ENCODE measurements at places on chromosomes 2 and 18.

DNA sequence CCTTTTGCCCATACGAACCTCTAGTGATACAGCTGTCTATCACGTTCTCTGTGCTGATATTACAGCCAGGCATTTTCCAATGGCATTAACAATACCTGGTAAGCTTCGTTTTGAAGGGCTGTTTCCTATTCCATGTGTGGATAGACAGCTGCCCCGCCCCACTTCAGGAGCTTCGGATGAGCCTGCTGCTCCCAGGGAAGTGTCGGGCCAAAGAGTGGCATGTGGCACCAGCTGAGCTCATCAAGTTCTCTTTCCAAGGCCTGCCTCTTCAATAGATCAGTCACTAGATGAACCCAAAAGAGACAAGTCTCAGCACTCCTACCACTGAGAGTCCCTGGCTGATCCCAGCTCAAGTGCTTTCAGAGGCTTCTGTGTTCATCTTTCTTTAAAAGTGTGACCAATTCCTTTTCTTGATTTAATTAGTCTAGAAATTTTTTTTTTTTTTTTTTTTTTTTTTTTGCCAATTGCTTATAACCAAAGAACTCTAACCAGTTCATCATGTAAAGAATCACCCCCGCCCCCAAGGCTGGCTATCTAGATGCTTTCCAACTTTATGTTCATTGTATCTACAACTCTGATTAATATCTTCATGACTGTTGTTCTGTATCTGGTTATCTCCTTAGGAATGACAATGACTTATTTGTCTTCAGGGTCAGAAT, 46.6 kb downstream of the HDAC4 start:
- no peak for DNase-seq

GRCh38 chr18:53093636-53094035, 753.6 kb downstream of the DCC start:
- no peak for DNase-seq

DNA sequence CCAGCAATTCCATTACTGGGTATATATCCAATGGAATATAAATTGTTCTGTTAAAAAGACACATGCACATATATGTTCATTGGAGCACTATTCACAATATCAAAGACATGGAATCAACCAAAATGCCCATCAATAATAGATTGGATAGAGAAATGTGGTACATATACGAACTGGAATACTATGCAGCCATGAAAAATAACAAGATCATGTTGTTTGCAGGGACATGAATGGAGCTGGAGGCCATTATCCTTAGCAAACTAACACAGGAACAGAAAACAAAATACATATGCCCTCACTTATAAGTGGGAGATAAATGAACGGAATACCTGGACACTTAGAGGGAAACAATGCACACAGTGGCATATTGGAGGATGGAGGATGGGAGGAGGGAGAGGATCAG, 355.8 kb downstream of the CCDC85A start:
- DNase-seq = no peak

DNA sequence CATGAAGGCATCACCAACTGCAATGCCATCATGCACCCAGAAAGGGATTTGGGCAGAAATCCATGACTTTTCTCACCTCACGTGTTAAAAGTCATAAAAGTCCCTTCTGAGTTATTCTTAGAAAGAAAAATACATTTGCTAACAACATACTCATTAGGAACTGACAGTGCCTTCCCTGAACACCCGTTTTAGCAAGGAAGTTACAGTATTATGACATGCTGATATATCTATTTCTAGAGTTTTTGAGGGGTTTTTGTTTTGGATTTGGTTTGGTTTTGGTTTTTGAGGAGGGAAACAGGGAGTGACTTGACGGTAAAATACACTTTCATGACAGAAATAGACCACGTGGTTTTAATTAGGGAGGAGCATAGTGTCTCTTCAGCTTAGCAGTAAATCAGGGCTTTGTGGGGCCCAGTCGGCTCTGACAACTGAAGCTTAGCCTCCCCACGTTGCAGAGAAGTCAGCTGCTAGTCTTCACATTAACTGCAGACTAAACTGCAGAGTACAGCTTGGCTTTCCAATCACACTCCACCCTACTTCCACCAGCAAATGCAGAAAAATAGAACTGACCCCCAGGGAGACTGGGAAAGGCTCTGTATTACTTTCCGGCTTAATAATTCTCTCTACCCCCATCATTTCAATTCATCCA, 141.4 kb downstream of the FAM124B start:
- no peak for DNase-seq

- DNase-seq = no peak
These were observed 22.7 kb upstream of the DSC3 start for GRCh38 chr18:31065036-31065773.

DNA sequence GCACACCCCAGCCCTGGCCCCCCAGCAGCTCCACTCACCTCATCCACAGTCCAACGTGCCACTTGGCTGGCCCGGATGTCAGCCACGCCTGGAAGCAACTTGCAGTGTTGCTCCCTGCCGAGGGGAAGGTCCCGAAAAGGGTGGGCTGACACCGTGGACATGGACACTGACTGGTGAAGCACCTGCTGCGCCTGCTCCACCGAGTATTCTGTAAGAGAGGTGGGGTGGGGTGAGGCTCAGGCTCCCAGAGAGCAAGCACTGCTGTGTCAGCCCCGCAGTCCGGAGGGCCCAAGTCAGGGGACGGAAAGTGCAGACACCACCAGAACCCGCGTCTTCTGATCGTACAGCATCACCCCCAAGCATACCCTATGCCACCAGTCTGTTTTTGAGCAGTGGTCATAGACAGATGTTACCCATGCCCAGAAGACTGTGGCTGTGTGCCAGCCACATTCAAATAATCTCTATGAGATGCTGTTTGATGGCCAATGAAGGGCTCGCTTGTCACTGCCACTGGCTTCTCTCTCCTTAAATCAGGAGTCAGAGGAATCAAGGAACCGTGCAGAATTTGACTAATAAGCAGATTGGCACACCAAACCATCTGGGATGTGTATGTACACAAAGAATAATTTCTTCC, 74.2 kb upstream of the TMEM200C start:
- no peak for DNase-seq

GRCh38 chr2:234969306-234970098, 17.7 kb downstream of the SH3BP4 start:
- DNase-seq = no peak

DNA sequence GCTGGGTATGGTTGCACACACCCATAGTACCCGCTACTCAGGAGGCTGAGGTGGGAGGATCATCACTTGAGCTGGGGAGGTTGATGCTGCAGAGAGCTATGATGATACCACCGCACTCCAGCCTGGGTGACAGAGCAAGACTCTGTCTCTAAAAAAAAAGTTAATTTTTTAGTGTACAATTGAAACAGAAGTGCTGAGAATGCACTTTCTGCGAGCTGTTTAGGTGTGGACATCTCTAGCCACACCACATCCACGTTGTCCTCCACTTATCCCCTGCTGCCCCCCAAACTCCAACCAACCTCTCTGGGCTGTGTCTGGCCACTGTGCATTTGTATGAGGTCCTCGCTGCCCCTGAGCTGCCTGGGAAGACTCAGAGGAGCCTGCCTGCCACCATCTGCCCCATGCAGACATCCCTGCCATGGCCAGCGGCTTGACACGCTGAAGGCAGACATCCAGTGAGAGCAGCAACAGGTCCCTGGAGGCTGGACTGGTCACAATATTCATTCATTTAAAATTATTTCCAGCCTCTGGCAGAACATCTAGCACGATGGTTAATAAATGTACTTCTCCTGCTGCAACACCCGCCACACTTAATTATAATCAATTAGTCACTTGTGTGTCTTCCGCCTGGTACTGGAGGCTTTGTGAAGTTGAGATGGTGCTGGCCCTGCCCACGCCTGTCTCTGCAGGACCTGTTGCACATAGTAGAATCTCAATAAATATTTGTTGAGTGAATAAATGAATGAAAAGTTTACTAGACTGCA, 3.7 kb upstream of the AFF3 start:
- DNase-seq = no peak

DNA sequence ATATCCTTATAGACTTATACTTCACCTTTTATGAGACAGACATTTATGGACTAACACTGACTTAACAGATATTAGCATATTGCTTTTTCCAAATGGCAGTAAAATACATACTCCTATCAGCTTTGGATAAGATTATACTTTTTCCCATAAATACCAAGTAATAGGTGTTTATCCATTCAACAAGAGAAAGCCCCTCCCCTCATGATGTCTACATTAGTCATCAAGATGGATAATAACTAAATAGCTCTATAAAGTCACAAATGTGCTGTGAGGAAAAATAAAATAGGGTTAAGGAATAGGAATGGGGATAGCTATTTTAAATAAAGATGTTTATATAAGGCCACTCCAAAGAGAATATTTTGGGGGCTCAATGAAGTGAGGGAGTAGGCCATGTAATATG, 39.4 kb downstream of the CSRNP3 start:
- no peak for DNase-seq

GRCh38 chr2:202671317-202672035, 36.7 kb downstream of the FAM117B start:
- no peak for DNase-seq

DNA sequence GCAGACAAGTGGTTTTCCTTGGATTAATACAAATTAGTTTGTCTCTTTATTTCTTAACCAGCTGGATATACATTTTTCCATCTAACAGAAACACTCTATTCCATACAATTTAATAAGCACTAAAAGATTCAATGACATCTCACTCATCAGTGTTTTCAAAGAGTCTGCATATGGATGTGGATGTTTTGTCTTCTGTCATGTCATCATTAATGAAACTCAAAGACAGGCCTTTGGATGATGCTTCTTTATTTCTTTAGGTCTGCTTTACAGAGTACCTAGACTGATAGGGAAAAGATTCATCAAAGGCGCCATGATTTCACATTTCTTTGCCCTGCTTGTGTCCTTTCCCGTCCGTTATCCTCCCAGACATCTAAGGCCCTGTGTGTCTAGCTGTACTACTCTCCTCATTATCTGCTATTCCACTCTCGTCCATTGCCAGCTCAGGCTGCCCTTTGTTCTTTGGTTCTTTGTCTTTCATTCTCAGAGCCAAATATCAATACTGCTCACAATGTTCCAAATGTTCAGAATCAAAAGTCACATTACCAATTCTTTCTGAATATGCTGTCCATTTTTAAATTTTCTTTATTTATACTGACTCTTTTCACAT, 232.3 kb upstream of the CHAC2 start:
- no peak for DNase-seq

- DNase-seq = no peak
These were observed 65.5 kb downstream of the CCBE1 start for GRCh38 chr18:59631583-59632181.

GRCh38 chr18:23636071-23636399, 26.7 kb downstream of the ANKRD29 start:
- DNase-seq = no peak

All from HFF-Myc (cell line).